ENCODE measurements at places on chromosomes 3 and 15.
A peak's percentile ranks its signal among the peaks of the same experiment; 100 is the strongest.

DNA sequence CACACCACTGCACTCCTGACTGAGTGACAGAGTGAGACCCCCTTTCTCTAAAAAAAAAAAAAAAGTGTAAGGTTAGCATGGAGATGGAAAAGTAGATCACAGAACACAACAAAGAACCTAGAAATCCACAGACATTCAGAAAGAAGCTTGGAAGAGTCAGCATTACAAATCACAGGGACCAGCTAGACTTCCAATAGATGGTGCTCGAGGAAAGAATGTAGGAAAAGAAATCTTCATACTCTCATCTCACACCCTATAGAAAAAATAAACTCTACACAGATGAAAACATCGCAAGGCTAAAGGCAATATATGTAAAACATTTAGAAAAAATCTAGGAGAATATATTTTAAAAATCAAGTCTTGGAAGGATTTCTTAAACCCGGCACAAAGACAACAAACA, 94.5 kb upstream of the ABHD17C start:
- DNase-seq, result no peak

DNA sequence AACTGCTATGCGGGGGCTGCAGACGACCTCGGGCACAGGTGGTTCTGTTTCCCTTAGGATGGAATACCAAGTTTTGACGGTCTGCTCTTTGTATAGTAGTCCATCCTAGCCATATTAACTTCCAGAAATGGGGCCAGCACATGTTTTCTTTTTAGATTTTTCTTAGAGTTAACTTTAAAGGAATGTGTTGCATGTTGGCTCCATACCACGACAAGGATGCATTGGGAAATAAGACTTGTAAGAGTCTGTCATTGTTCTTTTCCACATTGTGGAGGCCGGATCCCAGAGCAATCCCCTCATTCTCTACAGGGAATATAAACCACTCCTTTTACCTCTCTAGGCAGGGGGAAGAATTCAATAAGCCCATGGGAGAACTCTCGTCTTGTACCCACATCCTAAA, 87.1 kb upstream of the PLSCR4 start:
- no peak for DNase-seq

DNA sequence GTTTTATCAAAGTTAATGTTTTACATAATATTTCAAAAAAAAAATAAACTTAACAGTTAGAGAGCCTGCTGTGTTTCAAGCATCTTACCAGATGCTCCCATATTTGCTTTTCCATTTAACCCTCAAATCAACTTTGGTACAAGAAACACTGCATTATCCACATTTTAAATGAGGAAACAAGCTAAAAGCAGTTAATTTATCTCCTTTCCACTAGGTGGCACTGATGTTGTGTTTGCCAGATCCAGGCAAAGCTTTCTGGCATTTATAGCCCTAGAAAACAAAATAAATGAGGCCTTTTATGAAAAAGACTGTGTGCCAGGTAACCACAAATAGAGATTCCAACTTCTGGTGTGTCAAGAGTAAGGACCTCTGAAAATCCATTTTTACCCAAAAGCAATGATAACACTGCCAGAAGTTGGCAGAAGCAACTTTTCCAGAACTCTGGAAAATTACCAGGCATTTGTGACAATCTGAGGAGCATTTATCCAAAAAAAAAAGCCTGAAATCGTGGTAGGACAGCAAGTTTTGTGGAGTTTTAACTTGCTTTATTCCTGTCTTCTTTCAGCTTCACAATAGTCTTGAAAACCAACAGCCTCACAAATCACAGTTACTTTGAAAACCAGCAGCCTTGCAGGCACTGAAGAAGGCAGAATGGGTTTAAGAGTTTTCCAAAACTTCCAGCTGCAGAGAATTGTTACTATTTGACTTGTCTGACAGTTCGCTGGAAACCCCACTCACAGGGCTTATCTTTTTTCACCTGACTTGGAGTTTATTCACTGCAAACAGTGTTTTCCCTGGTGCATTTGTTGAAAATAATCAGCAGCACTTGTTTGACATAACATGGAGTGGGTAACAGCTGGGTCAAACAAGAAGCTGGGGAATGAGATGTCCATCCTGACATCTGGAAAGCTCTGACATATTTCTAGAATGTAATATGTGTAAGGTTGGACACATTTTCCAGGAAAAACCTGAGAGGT, 9.2 kb downstream of the FAM162A start:
- DNase-seq, result peak; percentile 68

- DNase-seq, result no peak
Observed at GRCh38 chr3:8443829-8444791, 57.5 kb upstream of the LMCD1 start.

- no peak for DNase-seq
Observed at GRCh38 chr3:114902691-114903101, 244.4 kb downstream of the ZBTB20 start.

GRCh38 chr3:120661106-120661905, 20.7 kb downstream of the HGD start:
- DNase-seq, result no peak

GRCh38 chr15:66723826-66724731, 22.0 kb downstream of the SMAD6 start:
- no peak for DNase-seq

- no peak for DNase-seq
Observed at GRCh38 chr15:73517566-73517965, 74.6 kb downstream of the REC114 start.

GRCh38 chr15:78058401-78058935, 19.0 kb downstream of the TBC1D2B start:
- no peak for DNase-seq

DNA sequence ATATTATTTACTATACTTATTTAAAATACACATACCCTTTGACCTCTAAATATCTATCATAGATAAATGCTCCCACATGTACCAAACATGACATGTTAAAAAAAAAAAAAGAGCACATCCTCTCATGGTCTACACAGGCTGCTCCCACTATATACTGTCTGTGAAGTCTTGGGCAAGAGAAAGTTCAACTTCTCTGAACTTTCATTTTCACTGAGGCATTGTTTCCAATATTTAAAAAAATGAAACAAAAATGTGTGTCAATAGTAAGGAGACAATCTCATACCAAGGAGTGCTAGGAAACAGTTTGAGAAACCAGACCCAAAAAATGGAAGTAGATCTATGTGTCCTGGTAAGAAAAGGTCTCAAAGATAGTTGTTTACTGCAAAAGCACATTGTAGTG, 29.3 kb downstream of the SLC4A7 start:
- DNase-seq, result no peak

DNA sequence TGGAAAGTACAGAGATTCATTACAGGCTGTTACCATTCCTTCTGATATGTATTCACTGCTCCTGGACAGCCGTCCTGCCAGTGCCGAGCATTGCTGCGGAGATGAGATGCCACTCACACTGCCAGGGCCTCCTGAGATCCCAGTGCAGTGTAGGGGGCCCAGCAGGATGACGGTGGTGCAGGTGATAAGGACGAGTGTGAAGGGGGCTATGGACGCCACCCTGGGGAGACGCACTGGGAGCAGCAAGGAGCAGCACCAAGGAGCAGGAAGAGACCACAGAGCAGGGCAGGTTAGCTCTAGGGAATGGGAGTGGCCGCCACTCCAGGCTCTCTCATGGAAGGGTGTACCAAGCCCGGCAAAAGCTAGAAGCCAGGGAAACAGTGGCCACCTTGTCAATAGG, 4.0 kb upstream of the KLF15 start:
- no peak for DNase-seq

- DNase-seq, result no peak
Observed at GRCh38 chr3:13800064-13800463, 79.8 kb downstream of the WNT7A start.

Data from CD4-positive, alpha-beta T cell treated with Interferon alpha-2 for 1 hour (primary cell).